NCI-H1092 treated with DMSO at 0.1 percent for 48 hours (cell line): ENCODE measurements at places on chromosomes 11 and 22.

DNA sequence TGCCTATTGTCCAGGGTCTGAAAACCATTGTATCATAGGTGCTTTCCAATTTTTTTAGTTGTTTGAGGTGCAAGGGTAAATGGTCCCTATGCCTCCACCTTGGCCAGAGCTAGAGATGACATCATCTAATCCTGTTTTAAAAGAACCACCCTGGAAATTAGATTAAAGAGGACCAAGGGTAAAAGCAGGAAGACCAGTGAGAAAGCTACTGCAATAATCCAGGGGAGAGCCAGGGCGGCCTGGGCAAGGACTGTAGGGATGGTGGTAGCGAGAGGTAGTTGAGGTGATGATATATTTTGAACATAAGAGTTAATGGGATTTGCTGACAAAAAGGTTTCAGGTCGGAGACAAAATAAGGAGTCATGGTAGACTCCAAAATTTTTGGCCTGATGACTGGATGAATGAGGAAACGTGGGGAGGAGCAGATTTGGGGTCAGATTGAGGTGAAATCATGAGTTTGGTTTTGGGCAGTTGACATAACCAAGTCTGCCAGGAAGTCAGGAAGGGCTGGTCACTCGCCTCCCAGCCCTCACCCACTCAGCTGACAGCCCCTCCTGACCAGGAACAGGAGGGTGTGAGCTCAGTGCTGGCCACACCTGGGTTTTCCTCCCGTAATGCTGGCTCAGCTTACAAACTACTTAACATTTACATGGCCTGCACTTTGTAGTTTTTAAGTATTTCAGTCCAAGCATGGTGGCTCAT, 23.0 kb downstream of the SCN4B start:
- DNase-seq: no peak

- no peak for DNase-seq
Observed at GRCh38 chr11:95239871-95240649, 9.1 kb upstream of the SESN3 start.

GRCh38 chr11:24311974-24312373, 184.9 kb upstream of the LUZP2 start:
- no peak for DNase-seq

- DNase-seq: no peak
Observed at GRCh38 chr11:75242722-75243600, 2.4 kb downstream of the TPBGL start.

DNA sequence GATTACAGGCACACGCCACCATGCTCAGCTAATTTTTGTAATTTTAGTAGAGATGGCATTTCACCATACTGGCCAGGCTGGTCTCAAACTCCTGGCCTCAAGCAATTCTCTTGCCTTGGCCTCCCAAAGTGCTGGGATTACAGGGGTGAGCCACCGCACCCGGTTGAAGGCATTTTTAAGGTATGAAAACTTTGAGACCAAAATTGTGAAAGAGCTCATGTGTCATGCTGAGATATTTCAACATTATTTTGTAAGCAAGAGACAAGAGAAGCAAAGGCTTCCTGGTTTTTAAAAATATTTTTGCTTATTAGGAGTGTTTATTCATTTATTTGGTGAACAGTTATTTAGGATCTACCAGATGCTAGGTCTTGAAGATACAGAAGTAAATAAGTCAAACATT, 6.8 kb downstream of the NHERF4 start:
- DNase-seq: no peak

DNA sequence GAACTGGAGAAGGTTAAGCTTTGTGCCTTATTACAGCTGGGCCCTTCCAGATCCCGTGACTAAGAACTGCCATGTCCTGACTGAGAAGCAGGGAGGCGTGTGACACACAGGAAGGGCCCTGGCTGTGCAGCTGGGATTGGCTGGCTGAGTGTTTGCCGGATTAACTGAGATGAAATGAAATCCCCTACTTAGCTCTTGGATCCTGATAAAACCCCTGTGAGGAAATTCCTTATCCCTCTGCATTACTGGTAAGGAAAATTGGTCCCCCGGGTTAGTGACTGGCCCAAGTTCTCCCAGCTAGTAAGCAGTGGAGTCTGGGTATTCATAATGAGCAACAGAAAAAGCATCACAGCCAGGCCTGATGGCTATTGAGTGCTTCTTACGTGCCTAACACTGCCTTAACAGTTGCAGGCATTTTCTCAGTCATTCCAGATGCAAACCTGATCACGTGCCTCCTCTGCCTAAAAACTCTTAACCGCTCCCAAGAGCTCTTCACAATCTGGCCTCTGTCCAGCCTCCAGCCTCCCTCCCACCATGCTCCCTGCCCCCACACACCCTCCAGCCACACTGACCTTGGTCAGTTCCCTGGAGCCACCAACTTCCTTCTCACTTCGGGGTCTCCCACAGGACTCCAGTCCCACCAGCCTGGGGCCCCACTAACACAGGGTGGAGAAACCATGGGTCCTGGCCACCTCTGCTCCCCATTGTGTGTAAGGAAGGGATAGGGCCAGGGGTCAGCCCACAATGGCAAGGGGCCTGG, 37.8 kb downstream of the ARRB1 start:
- DNase-seq: peak; percentile 39

DNA sequence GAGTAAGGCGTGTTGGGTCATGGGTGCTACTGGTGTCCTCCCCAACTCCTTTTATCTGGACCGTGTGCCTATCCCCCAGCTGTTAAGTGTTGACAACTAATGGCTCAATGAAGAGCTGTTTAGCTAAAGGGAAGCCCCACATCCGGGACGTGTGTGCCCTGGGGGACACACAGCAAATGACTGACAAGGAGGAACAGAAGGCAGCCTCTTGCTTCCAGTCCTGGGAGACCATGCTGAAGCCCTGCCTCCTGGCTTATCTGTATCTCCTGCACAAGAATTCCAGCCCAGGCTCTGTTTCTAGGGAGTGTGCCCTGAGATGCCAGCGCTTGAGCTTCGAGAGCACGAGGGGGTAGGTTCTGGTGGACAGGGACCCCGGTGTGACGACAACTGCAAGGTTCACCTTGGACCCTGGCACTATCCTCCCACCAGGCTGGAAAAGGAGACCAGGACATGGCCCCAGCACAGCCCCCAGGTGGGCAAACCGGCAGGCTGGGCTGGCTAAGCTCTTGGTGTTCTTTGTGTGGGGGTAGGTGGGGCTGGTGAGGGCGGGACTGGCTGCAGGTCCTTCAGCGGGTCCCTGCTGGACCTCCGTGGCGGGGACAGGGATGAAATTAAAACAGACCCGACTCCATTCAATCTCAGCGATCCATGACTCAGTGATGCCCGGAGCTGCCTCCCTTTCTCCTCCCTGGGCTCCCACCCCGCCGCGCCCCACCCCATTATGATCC, 21.0 kb downstream of the ASCL2 start:
- no peak for DNase-seq

GRCh38 chr11:76131671-76132631, 74.4 kb downstream of the WNT11 start:
- no peak for DNase-seq

DNA sequence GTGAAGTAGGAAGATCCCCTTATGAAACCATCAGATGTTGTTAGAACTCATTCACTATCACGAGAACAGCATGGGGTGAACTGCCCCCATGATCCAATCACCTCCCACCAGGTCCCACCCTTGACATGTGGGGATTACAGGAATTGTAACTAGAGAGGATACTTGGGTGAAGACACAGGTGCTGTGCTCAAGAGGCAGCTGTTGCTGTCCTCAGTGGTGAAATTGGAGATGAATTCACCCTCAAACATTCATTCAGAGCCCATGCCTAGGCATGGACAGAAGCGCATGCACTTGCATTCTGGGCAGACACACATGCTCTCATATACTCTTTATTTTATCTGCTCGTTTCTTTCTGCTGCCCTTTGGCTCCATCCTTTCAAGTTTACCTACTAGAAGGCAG, 385.0 kb downstream of the INSC start:
- no peak for DNase-seq

- no peak for DNase-seq
Observed at GRCh38 chr11:14125529-14125928, 163.0 kb downstream of the SPON1 start.

DNA sequence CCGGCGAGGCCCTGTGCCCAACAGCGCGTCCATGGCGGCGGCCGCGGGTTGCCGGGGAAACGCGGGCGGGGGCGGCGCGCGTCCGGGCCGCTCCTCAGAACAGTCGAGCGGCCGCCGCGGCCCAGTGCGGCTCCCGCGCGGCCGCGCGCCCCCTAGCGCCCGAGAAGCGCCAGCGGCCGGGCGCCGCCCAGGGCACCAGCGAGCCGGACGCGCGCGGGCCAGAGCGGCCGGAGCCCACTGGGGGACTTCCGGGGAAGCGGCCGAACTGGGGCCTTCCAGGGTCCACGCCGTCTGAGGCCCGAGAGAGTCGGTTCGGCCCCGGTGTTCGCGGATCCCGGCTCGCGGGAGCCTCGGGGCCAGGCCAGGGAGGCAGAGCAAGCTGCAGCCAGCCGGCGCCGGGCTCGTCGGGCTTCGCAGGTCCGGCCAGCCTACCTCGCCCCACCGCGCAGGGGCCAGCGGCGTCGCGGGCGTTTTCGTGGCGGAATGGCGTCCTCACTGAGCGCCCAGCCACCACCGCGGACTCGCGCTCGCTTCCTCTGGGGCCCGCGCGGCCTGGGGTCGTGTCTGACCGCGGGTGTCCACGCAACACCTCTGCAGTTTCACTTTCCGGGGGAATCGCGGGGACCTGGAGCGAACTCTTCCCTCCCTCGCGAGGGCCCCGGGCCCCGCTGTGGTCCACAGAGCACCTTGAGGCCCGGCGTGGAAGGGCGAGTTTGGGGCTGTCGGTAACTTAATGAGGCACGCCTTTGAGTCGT, at the start of gene DENND6B:
Gene DENND6B (minus strand): TSS at position 57 of the 755 bp plus-strand sequence. CDS start 24 bp downstream, at position 33.
- peak; percentile 30 for DNase-seq

DNA sequence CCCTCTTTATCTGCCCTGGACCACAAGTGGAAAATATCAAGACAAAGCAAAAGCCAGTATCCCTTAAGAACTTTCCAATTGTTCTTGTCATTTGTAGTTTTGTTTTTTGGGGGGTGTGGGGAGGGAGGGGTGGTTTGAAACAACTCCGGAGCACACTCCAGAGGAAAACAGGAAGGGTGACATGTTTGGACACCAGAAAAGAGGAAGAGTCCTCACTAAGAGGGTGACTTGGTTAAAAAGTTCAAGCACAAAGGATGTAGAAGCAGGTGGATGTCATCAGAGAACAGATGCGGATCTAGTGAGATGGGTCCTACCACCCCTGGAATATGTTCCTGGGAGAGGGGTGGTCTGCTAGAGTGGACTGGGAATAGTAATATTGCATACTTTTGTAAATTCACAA, 25.8 kb downstream of the ADAMTS8 start:
- no peak for DNase-seq

DNA sequence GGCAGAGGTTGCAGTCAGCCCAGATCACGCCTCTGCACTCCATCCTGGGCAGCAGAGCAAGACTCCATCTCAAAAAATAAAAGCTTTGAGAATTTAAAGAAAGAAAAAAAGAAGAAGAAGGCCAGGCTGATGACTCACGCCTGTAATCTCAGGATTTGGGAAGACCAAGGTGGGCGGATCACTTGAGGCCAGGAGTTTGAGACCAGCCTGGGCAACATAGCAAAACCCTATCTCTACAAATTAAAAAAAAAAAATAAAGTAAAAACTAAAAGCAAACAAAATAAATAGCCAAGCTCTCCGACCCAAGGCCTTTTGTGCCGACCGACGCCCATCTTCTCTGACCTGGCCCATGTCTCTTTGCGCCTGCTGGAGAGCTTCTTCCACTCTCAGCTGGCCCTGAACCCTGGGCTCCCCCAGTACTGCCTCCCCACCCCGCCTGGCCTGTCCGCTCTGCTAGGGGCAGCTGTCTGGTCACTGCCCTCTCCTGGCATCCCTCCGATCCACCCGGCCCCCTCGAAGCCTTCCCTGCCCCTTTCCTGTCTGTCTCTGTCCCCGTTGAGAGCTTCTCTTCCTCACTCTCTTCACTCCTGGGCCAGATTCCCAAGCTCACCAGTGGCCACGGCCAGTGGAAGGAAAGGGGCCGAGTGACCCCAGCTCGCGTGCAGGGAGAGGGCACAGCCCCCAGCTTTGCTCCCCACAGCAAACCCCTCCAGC, 4.8 kb upstream of the LSP1 start:
- no peak for DNase-seq

GRCh38 chr11:2267306-2267850, 3.0 kb downstream of the ASCL2 start:
- no peak for DNase-seq

- no peak for DNase-seq
Observed at GRCh38 chr11:104705490-104706190, 192.6 kb downstream of the CASP12 start.

GRCh38 chr22:27809700-27810608, 8.4 kb upstream of the MN1 start:
- DNase-seq: no peak

GRCh38 chr11:134516529-134516928, 104.5 kb upstream of the B3GAT1 start:
- DNase-seq: peak; percentile 16

DNA sequence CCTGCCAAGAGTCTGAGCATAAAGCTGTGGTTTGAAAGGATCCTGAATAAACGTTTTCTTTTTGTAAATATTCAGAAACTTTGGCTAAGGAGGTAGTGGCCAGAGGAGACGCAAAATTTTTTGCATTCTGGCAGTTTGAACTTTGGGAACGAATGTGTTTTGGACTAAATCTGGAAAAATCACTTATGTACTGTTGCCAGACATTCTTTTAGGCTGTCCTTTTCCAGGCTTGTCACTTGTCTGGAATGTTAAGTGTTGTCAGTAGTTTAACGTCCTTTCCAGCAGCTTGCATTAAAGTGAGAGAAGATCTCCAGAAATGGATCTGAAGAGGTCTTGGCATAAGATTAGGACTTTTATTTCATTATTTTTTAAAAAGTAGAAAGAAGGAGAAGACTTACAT, 18.5 kb downstream of the SPECC1L start:
- no peak for DNase-seq

GRCh38 chr22:46000081-46001027, 23.4 kb upstream of the WNT7B start:
- no peak for DNase-seq

- DNase-seq: no peak
Observed at GRCh38 chr11:31500560-31500959, 8.9 kb downstream of the IMMP1L start.

- DNase-seq: no peak
Observed at GRCh38 chr11:23236826-23237555, 376.7 kb upstream of the CCDC179 start.

DNA sequence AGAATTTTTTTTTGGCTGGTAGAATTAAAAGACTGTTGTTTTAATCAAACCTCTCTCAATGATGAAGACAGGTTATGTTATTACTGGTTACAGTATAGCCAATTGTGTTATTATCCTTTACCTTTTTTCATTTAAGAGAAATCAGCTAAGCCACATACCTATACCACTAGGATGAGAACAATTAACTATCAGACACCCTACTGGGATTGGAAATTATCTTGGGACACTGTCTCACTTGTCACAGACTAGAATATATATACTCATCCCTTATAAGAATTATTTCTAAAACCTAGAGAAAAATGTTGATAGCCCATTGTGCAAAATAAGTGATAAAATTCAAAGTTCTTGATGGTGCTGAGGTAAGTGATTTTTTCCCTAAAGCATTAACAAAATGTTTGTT, at the start of gene OR5AS1:
Gene OR5AS1 (plus strand): TSS at position 301 of the 400 bp plus-strand sequence. CDS start 2,765 bp downstream, outside the sequence.
- DNase-seq: no peak
